Cardiac muscle cell (in vitro differentiated cells and primary cell): ENCODE measurements at places on chromosomes 12 and 14. TPM values are rescaled to one million over a fixed set of nuclear protein-coding genes. Genes with fewer than 3 reads are reported as not detected.

DNA sequence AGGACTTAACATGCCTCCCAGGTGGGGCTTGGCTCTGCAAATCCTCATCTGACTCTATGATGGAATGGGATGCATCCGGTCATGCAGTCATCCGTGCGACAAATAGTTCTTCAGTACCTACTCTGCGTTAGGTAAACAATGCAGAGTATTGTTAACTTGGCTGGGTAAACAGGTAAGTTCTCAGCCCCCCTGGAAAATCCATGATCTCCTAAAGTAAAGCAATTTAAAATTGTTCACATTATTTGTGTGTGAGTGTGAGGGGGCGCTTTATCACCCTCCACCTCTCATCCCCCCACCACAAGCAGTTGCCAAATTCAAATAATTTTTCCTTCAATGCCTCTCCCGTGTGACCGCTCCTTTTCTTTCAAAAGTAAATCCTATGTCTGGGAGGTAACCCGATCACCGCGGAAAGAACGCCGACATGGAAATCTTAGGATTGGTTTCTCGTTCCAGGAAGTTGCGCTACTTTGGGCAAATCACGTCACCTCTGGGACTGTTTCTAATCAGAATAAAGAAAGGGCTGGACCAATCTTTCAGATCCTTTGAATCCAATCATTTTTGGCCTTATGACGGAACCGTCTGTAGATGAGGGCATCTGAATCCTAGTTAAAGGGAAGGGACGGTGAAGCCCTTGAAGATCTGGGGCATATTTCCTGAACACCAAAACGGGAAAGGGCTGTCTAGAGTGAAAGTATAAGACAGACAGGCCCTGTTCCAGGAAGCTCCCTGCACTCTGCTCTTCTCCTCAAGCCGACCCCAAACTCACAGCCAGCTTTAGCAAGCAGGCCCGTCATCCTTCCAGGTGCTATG is 44.0 kb upstream of the SINHCAF start:
- H3K36me3 ChIP-seq = no peaks in the 10 kb centered on the region
- H3K27ac ChIP-seq = peak overlapping the region; percentile 61
- no peaks in the 10 kb centered on the region for H3K27me3 ChIP-seq
- peak; percentile 87 for DNase-seq

DNA sequence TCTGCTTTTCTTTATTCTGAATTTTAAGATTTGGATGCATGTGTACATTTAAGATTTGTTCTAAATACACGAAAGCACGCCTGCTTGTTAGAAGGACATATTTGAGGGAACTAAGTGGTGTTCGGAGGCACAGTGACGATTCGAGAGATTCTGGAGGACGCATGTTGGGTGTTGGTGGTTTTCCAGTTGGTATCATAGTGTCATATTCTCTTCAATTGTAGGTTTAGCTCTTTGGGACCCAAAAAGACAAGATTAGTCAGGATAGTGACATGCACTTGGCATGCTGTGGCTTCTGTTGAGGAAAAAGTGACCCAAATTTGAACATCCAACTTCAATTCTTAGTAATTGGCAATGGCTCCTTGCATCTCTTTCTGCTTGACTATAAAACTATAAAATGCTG is 30.1 kb downstream of the PRKCH start:
- H3K27me3 ChIP-seq = no peaks in the 10 kb centered on the region
- no peak overlapping the region for H3K27ac ChIP-seq
- no peak overlapping the region for H3K4me3 ChIP-seq
- H3K4me1 ChIP-seq = peaks cover 41% of the 10 kb centered on the region
- H3K36me3 ChIP-seq = no peaks in the 10 kb centered on the region

GRCh38 chr12:45705404-45705803 is 24.1 kb upstream of the ARID2 start:
- no peaks in the 10 kb centered on the region for H3K27me3 ChIP-seq
- peak overlapping the region; percentile 84 for H3K27ac ChIP-seq
- H3K4me1 ChIP-seq = peaks cover 35% of the 10 kb centered on the region
- no peak overlapping the region for H3K4me3 ChIP-seq

GRCh38 chr12:13571035-13571434 is 374.5 kb downstream of the EMP1 start:
- no peak overlapping the region for H3K4me3 ChIP-seq
- H3K27me3 ChIP-seq = no peaks in the 10 kb centered on the region
- no peak overlapping the region for H3K27ac ChIP-seq
- H3K36me3 ChIP-seq = no peaks in the 10 kb centered on the region
- no peak for DNase-seq

DNA sequence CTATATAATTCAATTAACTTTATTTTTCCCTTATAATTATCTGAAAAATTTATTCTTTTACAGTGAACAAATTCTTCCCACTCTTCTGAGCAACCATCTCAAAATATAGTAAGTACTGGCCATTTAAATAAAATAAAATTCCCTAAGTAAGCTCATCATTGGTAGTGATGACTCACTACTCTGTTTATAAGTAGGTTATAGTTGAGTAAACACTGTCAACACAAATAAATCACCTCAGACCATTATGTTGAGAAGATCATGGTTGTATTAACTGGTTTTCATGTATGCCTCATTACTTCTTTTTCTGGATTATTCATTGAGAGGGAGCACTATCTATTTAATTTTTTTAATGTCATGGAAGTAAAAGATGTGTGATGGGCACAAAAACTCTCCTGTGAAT is 220.5 kb downstream of the SEC23A start:
- no peak for DNase-seq
- no peaks in the 10 kb centered on the region for H3K27me3 ChIP-seq
- H3K36me3 ChIP-seq = no peaks in the 10 kb centered on the region
- no peak overlapping the region for H3K27ac ChIP-seq

DNA sequence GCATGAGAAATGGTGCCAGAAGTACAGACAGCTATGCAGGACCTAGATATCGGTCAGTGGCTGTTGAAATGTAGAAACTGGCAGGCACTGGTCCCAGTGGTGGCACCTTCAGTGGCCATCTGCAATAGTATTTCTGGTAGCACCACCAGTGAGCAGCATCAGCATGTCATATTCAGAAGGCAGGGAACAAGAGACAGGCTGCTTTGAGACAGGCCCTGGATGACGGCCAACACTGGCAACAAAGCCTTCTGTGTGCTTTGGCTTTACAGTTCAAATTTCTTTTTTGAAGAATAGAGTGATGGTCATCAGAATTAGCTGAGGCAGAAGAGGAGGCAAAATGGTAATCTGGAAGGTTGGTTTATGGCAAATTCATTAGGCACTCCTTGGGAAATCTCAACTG is 273.4 kb upstream of the SLC16A7 start:
- DNase-seq = no peak
- H3K4me3 ChIP-seq = no peak overlapping the region
- no peaks in the 10 kb centered on the region for H3K27me3 ChIP-seq
- H3K4me1 ChIP-seq = no peaks in the 10 kb centered on the region
- H3K27ac ChIP-seq = no peak overlapping the region
- H3K36me3 ChIP-seq = no peaks in the 10 kb centered on the region

DNA sequence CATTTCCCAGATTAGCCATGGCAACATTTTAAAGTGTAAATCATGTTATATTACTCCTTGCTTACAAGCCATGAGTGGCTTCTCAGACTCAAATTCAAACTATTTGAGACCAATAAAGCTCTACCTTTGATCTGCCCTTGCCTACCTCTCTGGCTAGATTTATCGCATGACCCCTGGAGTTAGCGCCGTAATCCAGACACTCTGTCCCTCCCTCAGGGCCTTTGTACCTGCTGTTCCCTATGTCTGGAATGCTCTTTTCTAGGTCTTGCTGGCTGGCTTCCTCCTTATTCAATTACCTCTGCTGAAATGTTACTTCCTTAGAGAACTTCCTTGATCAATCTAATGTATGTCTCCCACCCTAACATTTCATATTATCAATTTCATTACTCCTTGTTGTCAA is 16.3 kb downstream of the SIX4 start:
- no peak overlapping the region for H3K4me3 ChIP-seq
- no peaks in the 10 kb centered on the region for H3K4me1 ChIP-seq
- no peaks in the 10 kb centered on the region for H3K27me3 ChIP-seq

GRCh38 chr14:100142073-100143040 is 17.1 kb downstream of the DEGS2 start:
- DNase-seq = no peak
- H3K4me1 ChIP-seq = peaks cover 11% of the 10 kb centered on the region
- no peaks in the 10 kb centered on the region for H3K27me3 ChIP-seq

DNA sequence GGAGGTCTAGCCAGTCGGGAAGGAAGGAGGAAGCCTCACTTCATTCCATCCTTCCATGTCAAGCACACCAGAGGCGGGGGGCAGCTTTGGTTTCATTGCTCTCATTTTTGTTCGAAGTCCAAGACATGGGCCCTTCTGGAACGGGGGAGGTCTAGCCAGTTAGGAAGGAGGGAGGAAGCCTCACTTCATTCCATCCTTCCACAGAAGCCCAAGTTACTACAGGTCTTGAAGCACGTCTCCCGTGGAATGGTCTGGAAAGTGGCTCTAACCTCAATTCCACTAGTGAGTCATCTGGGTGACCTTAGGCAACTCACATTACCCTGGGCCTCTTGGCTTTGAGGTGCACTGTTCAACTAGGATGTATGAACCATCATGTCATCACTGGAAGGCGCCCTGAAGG is 156.3 kb downstream of the NTF3 start:
- no peaks in the 10 kb centered on the region for H3K36me3 ChIP-seq
- H3K4me1 ChIP-seq = no peaks in the 10 kb centered on the region
- no peak overlapping the region for H3K4me3 ChIP-seq

GRCh38 chr12:63400718-63401117 is 249.7 kb upstream of the AVPR1A start:
- no peaks in the 10 kb centered on the region for H3K36me3 ChIP-seq
- DNase-seq = peak; percentile 50
- no peaks in the 10 kb centered on the region for H3K27me3 ChIP-seq
- H3K4me1 ChIP-seq = no peaks in the 10 kb centered on the region
- no peak overlapping the region for H3K4me3 ChIP-seq

DNA sequence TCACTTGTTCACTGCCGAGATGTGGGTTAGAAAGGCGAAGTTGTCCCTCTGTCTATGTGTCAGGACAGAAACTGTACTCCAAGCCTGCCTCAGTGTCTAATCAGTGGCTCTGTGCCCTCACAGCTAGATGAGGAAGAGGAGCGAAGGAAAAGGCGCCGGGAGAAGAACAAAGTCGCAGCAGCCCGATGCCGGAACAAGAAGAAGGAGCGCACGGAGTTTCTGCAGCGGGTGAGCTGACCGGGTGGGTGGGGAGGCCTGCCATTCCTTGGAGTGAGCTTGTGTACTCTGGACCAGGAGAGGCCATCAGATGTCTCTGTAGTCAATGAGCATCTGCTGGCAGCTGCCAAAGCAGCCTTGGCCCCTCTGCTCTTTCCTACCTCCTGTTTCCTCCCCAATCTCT is 33.5 kb downstream of the JDP2 start:
- H3K27me3 ChIP-seq = no peaks in the 10 kb centered on the region
- H3K27ac ChIP-seq = no peak overlapping the region
- peaks cover 7% of the 10 kb centered on the region for H3K4me1 ChIP-seq
- H3K36me3 ChIP-seq = no peaks in the 10 kb centered on the region

DNA sequence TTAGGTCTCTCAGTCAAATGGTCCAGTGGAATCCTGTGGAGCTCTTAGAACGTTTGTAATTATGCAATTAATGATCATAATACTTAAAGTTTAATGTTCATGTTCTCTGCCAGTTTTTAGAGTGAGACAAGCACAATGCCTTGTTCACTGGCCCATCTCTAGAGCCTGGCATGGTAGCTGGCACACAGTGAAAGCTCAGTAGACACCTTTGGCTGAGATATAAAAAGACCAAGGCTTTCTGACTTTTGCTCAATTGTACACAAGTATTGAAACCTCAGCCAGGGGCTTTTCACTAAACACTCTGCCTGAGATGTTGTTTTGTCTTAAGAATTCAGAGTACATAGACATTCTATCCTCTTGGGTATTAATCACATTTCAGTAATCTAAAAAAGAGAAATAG is 241.8 kb upstream of the ATP2B1 start:
- H3K27ac ChIP-seq = no peak overlapping the region
- no peak for DNase-seq
- H3K27me3 ChIP-seq = no peaks in the 10 kb centered on the region
- H3K36me3 ChIP-seq = no peaks in the 10 kb centered on the region
- peaks cover 43% of the 10 kb centered on the region for H3K4me1 ChIP-seq

DNA sequence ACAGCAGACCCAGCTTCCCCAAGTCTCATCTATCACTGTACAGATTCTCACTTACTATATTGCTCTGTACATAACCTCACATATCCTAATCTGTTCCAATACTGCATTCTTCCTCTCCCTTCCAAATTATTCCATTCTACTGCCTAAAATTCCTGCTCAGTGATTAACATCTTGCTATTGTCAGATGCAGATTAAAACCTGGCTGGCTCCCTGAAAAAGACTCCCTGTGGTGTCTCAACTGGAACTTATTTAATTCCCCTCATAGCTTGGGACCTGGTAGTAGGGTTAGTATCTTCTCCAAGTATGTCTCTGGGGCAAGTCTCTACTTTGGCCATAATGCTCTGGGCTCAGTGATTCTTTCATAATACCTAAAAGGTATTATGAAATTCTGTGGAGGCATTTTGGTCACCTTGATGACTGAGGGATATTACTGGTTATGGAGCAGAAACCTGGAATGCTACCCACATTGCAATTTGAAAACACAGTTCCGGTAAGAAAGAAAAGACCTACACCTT is 55.8 kb downstream of the PAWR start:
- no peak overlapping the region for H3K4me3 ChIP-seq
- H3K27ac ChIP-seq = no peak overlapping the region
- H3K36me3 ChIP-seq = no peaks in the 10 kb centered on the region
- DNase-seq = no peak
- H3K4me1 ChIP-seq = peaks cover 10% of the 10 kb centered on the region
- H3K27me3 ChIP-seq = no peaks in the 10 kb centered on the region

- H3K27ac ChIP-seq = no peak overlapping the region
- DNase-seq = no peak
- peaks cover 6% of the 10 kb centered on the region for H3K4me1 ChIP-seq
- peaks cover 33% of the 10 kb centered on the region for H3K36me3 ChIP-seq
- H3K27me3 ChIP-seq = no peaks in the 10 kb centered on the region
- no peak overlapping the region for H3K4me3 ChIP-seq
Measured at GRCh38 chr12:56661560-56661959, 15.8 kb upstream of the ATP5F1B start.

DNA sequence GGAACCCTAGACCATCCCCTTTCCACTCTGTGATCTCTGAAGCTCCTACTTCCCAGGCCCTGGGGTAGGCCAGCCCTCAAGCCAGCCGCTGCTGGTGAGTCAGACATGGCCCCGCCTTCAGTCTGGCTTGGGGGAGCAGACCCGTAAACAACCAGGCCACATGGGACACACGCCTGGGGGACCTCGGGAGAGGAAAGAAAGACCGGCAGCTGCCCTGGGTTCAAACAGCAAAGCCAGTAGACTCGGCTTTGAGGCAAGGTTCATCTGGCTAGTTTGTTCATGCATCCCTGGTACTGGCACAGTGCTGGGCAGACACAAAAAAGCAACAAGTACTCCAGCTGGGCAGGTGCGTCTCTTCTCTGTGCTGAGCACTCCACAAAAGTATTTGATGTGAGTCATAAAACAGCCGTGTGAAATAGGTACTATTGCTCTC is 101.9 kb downstream of the SETD3 start:
- no peaks in the 10 kb centered on the region for H3K36me3 ChIP-seq
- H3K27me3 ChIP-seq = no peaks in the 10 kb centered on the region
- DNase-seq = no peak
- H3K4me1 ChIP-seq = no peaks in the 10 kb centered on the region

- no peak overlapping the region for H3K4me3 ChIP-seq
- DNase-seq = no peak
- H3K36me3 ChIP-seq = peaks cover 6% of the 10 kb centered on the region
Measured at GRCh38 chr12:6826125-6826733, 2.0 kb upstream of the P3H3 start.

Gene KRT82
- not detected in 2 replicates for total RNA-seq

Gene SSTR1
- not detected in 2 replicates for total RNA-seq

Gene ADGRD1
- 58.8 and 74.0 TPM in 2 replicates for total RNA-seq

Gene ABCD2
- total RNA-seq = 0.14 and 0.15 TPM in 2 replicates

Gene RIC8B
- 13.9 and 16.6 TPM in 2 replicates for total RNA-seq

Gene ACVRL1
- total RNA-seq = 0.81 and 5.5 TPM in 2 replicates

Gene KRT86
- 0.14 TPM in 1 of 2 replicates, not detected in the other for total RNA-seq

Gene TBX3
- 69.4 and 87.5 TPM in 2 replicates for total RNA-seq

Gene CLEC4E
- not detected in 2 replicates for total RNA-seq

Gene BDKRB1
- 0.09 and 0.42 TPM in 2 replicates for total RNA-seq

Gene GALNT6
- 5.4 and 8.0 TPM in 2 replicates for total RNA-seq
